ENCODE measurements at places on chromosomes 3 and 15. TPM values are rescaled to one million over a fixed set of nuclear protein-coding genes. Genes with fewer than 3 reads are reported as not detected.

Gene SCN11A
- polyA plus RNA-seq: 0.17 TPM

Gene DUOXA1
- polyA plus RNA-seq: 0.52 TPM

Gene SYNPR
- not detected for polyA plus RNA-seq

Gene PLS1
- polyA plus RNA-seq: 10.7 TPM

Gene PAQR5
- 32.7 TPM for polyA plus RNA-seq

Gene NANOGP8
- not detected for polyA plus RNA-seq

Gene ERICH6
- not detected for polyA plus RNA-seq

Gene PRR20G
- not detected for polyA plus RNA-seq

Gene ARPIN
- polyA plus RNA-seq: 11.7 TPM

Gene HDGFL3
- 13.9 TPM for polyA plus RNA-seq

Gene GHSR
- polyA plus RNA-seq: not detected

Gene RAB27A
- 10.1 TPM for polyA plus RNA-seq

Gene GRAMD2A
- polyA plus RNA-seq: 2.7 TPM

Gene WNT7A
- polyA plus RNA-seq: 0.13 TPM

Gene ITIH3
- 2.1 TPM for polyA plus RNA-seq

Gene GPR15
- polyA plus RNA-seq: not detected

Gene ITGB5
- 115 TPM for polyA plus RNA-seq

Gene CCDC191
- 3.7 TPM for polyA plus RNA-seq

Gene RPL14
- polyA plus RNA-seq: 778 TPM

Gene PCNP
- polyA plus RNA-seq: 63.3 TPM

Gene ALPK3
- 3.1 TPM for polyA plus RNA-seq

Gene UBA7
- 29.8 TPM for polyA plus RNA-seq

Gene GUCA1C
- 2.7 TPM for polyA plus RNA-seq

Gene CFAP91
- polyA plus RNA-seq: 4.7 TPM

Gene PARP15
- polyA plus RNA-seq: not detected

Gene OR5H15
- polyA plus RNA-seq: not detected

Gene RTP3
- 0.30 TPM for polyA plus RNA-seq

Gene CYP1A2
- polyA plus RNA-seq: not detected

Gene TLR9
- polyA plus RNA-seq: not detected

Gene GSK3B
- 6.4 TPM for polyA plus RNA-seq

Gene TNIK
- 3.6 TPM for polyA plus RNA-seq

Gene FILIP1L
- 5.5 TPM for polyA plus RNA-seq

Gene ECE2
- not detected for polyA plus RNA-seq

Gene ISLR
- polyA plus RNA-seq: 18.8 TPM

Gene FANCI
- polyA plus RNA-seq: 2.4 TPM

Gene IL17RD
- polyA plus RNA-seq: 4.4 TPM

Gene CDHR4
- polyA plus RNA-seq: not detected

Gene CHRD
- polyA plus RNA-seq: 18.6 TPM

Gene GOLGA8S
- 0.13 TPM for polyA plus RNA-seq

Gene ZNF385D
- 1.4 TPM for polyA plus RNA-seq

Measured in kidney (tissue), 22 donors.